ENCODE measurements at places on chromosomes 12 and 14.
A peak's percentile ranks its signal among the peaks of the same experiment; 100 is the strongest.

GRCh38 chr12:124655048-124655697 is 87.8 kb upstream of the NCOR2 start:
- DNase-seq = peak; percentile 69

- peak; percentile 48 for DNase-seq
These were observed 1025.7 kb upstream of the TMEM132C start for GRCh38 chr12:127241072-127241817.

GRCh38 chr14:94356379-94357056 is 31.9 kb downstream of the SERPINA1 start:
- no peak for DNase-seq

DNA sequence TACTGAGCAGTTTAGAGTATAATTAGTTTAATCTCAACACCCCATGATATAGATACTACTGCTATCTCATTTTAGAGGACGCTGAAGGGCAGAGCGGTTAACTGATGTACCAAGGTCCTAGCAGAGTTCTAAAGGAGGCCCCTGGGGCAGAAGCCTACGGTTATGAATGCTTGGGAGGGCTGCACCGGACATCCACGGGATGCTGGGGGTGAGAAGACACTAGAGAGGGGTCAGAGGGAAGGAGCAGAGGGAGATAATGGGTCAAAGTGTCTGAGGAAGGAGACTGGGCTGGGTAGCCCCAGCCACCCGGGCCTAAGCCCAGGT is 1.6 kb upstream of the ACTR6 start:
- DNase-seq = no peak

DNA sequence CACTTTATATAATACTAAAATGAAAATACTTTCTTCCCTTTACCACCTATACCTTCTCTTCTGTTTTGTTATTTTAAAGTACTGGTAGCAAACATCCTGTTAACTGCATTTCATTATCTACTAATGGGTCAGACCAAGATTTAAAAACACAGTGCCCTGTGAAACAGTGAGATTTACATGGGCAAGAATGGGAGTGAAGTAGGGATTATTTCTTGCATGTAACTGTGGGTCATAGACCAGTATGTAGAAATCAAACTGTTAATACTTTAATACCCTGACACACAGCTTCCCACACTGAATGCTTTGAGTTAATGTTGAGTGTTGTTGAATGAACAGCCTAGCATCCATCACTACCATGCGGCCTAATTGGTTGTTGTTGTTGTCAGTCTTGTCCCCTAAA is 61.6 kb downstream of the PLEKHA5 start:
- no peak for DNase-seq
